ENCODE measurements at places on chromosomes 2 and 18. TPM values are rescaled to one million over a fixed set of nuclear protein-coding genes. Genes with fewer than 3 reads are reported as not detected.

LIMS4 gene
- 1.4 TPM for polyA plus RNA-seq

SERPINB11 gene
- not detected for polyA plus RNA-seq

TRAPPC8 gene
- 9.5 TPM for polyA plus RNA-seq

TMEM198 gene
- polyA plus RNA-seq: 10.2 TPM

TOGARAM2 gene
- polyA plus RNA-seq: 5.5 TPM
